Activated naive CD4-positive, alpha-beta T cell treated with anti-CD3 and anti-CD28 coated beads for 36 hours (primary cell): ENCODE measurements at places on chromosomes 11 and 22. TPM values are rescaled to one million over a fixed set of nuclear protein-coding genes. Genes with fewer than 3 reads are reported as not detected.

Gene RCN1
- 24.8 TPM for total RNA-seq

Gene CNIH2
- total RNA-seq, result 1.6 TPM

Gene MFRP
- not detected for total RNA-seq

DNA sequence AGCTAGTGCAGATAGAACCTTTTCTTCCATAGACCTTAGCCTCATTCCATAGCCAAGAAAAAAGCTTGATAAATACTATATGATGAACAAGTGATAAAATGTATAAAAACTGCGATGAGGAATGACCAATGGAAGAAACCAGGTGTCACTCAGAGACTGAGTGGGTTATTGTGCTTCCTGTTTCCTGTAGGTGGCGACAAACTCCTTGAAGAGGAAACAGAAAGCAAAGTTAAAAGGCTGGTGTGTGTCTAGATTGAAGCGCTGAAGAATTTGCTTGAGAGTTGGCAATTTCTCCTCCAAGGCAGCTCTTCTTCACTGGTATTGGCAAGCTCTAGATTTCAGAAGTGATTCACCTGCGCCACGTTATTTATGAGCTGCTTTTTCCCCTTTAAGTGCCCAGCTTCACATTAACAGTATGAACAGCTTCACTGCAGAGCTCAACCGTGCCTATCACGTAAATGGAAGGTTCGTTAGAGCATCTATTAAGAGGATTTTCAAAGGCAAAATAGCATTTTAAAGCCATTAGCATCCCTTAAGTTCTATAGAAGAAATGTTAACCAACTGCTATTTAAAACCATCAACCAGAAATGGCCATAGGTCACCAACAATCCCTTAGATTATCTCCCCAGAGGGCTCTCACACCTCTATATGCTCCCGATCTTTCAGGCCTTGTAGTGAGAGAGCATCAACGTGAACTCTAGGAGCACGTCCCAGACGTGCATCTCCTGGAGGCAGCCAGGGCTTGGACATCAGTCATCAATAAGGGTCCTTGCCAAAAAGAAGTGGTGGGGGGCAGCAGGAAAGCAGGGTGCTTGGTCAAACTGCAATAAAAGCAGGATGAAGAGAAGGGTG, 179.4 kb downstream of the CADM1 start:
- DNase-seq, result peak; percentile 34

DNA sequence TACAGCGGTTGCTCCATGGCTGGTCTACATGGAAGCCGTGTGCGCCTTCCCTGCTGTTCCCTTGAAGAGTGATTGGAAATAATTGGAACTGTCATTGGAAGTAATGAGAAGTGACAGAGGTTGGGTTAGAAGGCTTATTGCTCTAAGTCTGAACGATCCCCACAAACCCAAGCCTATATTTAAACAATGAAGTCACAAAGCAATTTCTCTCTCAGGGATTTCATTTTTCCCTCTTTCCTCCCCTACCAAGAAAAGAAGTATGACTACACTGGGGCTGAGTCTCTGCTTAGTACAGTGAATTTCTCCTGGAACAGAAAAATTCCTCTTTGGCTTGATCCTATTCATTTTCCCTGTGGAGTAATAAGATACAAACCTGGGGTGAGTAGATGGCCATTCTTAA, 7.8 kb downstream of the CLMP start:
- DNase-seq, result no peak

DNA sequence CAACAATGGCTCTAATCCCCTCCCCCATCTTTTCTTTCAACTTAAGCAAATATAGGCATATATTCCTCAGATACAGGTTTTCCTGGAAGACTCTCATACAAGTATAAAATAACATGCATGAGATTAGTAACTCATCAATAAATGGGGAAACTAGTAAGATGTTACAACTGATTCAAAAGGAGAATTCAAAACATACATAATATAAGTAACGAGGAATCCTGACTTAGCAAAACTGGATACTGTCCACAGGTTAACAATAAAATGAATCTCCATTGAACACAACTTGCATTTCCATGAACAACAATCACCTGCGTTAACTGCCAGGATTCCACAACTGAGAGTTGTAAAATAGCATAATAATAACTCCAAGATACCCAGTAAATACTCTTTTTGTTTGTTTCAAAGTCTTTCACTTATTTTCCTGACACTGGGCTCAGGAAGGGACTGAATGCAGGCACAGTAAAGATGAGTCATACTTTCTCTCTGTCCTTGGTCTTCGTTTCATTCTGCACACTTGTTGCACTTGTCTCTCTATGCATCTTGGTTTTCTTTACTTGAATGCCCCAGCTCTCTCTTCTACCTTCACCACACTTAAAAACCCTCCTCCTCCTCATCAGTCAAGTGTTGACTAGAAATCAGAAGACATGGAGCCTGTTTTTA, 8.1 kb downstream of the APIP start:
- DNase-seq, result no peak

GRCh38 chr22:39179401-39179827, 26.9 kb upstream of the CBX7 start:
- DNase-seq, result no peak

DNA sequence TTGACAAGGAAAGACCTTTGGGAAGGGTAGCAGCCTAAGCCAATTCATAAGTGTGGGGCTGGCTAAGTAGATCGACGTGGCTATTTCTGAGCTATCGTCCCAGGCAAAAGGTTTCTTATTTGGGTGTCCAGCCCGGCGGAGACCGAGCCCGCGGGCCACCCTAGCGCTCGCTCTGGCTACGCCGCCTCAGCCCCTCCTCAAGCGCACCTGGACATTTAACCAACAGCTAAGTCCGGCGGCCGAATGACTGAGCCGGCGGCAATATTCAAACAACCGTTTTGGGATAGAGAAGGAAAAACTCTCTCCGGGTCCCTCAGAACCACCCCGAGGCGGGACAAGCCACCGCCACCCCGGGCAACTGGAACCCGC, 457 bp downstream of the RNF141 start:
- DNase-seq, result no peak

GRCh38 chr11:46251954-46252353, 25.5 kb upstream of the CREB3L1 start:
- no peak for DNase-seq

- no peak for DNase-seq
These were observed 3.1 kb upstream of the PTGDR2 start for GRCh38 chr11:60858731-60859464.

Gene CD248
- total RNA-seq, result 0.15 TPM
